ENCODE measurements at places on chromosomes 11 and 22.

GRCh38 chr11:59556115-59556916, 45.0 kb downstream of the OR4D9 start:
- peak; percentile 71 for DNase-seq

GRCh38 chr22:24033731-24034130, 22.6 kb downstream of the CABIN1 start:
- no peak for DNase-seq

GRCh38 chr11:111422494-111423249, 43.6 kb upstream of the POU2AF1 start:
- DNase-seq = peak; percentile 35

DNA sequence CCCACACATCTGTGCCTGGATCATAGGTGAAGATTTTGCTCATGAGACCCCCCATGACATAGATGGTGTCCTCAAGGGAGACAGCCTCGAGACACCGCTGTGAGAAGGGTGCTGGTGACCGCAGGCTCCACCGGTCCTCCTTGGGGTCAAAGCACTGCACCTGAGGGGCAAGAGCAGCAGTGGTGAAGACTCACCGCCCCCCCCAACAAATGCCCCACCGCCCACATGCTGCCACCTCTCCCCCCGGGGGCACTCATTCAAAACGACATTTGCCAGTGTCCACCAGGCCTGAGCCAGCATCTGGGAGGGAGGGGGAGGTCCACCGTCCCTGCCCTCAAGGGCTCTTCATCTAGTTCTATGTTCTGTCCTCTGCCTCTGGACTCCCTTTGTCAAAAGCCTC, 9.3 kb downstream of the KLHL35 start:
- DNase-seq = no peak

DNA sequence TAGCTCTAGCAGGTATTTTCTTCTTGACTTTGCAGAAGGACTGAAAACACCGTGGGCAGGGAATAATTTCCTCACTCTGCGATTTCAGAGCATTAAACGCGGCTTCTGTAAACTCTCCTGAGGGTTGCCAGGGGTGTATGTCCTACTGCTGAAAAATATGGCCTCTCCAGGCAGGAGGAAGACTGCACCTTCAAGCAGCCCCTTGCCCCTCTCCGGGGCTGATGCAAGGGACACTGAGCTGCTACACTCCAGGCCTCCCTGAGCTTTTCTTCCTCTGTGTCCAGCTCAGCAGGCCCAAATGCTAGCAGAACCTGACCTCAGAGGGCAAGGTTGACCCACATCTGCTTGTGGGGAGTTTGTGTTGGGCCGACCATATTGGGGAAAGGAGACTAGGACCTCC, 2.2 kb downstream of the CD6 start:
- DNase-seq = no peak

DNA sequence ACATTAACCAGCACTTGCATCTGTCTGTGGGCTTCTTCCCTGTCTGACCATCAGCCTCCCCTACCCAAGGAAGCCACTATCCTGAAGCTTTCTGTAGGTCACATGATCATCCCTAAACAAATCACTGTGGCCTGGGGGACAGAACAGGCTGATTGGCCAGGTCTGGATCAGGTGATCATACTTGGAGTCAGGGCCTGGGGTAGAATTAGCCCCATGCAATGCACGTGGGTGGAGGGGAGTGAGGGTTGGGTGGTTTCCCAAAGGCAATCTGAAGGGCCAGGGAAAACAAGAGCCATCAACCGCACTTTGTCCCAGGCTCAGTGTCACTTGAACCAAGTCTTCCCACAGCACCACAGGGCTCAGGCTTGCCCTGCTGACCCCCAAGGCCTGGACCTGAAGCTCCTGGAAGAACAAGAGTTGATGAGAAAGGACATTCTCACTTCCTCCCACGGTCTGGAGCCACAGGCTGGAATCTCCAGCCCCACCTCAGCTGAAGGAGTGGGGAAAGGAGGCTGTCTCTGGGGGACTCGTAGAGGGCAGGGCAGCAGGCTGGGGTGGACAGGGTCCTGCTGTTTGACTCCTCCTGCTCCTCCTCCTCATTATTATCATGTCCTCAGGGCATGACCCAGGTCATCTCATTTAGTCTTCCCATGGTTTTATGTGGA, 31.5 kb upstream of the TSPAN18 start:
- no peak for DNase-seq

DNA sequence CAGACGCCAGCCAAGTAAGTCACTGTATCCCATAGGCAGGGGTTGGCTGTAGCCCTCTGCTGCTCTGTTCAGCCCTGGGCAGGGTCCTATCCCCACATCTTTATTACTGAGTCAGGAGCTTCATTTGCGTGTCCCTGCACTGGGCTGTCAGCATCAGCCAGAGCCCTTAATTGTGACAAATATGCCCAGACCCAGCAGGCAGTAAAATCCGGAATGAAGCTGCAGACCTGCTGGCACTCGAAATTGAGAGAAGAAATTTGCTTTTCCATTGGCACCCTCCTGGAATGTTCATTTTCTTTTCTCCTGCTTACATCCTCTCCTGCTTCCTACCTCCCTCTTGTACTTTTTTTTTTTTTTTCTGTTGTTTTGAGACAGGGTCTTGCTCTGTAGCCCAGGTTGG, 43.8 kb downstream of the CEP164 start:
- no peak for DNase-seq

DNA sequence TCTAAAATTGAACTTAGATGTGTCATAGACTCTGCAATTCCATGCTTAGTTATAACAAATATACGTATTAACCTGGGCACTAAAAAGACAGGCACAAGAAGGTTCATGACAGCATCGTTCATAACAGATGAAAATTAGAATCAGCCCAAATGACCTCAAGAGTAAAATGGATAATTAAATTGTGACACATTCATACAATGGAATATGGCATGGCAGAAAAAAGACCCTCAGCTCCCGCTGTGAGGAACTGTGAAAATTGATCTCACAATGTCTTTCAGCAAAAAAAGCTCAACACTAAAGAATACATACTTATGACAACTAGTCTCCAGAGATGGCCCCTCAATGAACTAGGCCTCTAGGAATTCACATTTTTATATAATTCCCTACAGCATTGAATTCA, 386.0 kb downstream of the GUCY1A2 start:
- no peak for DNase-seq

DNA sequence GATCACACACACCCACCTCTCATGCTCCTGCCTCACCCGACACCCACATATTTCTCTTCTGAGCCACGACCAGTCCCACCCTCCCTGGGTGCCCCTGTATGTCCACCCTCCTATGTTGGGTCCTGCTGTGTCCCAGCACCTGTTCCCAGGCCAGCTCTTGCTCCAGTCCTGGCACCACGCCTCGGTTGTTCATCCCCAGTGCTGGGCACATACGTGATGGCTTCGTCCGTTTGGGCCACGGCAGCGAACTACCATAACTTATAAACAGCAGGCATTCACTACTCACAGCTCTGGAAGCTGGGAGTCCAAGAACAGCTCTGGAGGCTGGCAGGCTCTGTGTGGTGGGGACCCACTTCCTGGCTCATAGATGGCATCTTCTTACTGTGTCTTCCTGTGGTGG, 116.9 kb downstream of the BRD1 start:
- no peak for DNase-seq

- DNase-seq = peak; percentile 47
Observed at GRCh38 chr11:3860375-3860774, 4.9 kb downstream of the STIM1 start.

GRCh38 chr22:19518635-19519034, 5.6 kb downstream of the CLDN5 start:
- DNase-seq = no peak

DNA sequence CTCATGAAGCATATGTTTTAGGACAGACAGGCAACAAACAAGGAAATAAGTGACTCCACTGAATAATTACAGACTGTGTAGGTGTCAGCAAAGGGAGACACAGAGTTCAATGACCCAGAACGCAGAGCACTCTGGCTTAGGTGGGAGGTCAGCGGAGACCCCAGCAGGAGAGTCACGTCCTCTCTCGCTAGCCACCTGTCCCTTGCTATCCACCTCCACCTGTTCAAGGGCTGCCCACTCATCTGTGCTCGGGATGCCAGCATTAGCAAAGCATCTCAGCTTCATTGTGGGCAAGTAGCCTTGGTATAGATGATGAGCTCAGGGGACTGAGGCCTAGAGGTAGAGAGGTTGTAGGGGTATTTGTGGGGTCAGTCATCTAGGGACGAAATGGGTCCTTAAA, 21.8 kb upstream of the ATXN10 start:
- DNase-seq = no peak

DNA sequence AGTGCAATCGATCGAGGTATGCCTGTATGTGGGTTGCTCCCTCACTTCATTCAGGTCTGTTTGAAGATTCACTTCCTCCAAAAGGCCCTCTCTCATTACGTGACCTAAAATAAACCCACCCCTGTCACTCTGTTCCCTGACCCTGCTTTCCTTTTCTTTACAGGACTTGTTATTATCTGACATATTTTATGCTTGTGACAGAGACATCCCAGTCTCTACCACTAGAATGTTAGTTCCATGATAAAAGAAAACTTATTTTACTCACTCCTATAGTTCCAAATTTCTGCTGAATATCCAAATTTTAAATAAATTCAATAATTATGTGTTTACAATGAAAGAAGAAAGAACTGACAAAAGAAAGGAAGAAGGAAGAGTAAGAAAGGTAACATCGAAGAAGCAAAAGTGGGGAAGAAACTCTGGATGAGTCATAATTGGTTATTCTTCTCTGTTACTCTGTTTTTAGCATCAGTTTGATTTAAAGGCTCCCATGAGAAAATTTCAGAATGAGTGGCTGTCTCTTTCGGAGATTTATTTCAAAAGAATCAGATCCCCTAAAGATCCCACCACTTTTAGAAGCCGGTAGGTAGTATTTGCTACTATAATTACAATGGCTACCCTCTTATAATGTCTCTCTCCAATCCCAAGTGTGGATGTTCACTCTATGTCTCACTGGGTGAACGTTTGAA, 33.5 kb downstream of the ENTHD1 start:
- DNase-seq = no peak

- DNase-seq = no peak
Observed at GRCh38 chr22:42596336-42596735, 18.3 kb downstream of the POLDIP3 start.

- DNase-seq = no peak
Observed at GRCh38 chr11:108670451-108670850, 5.6 kb downstream of the DDX10 start.

DNA sequence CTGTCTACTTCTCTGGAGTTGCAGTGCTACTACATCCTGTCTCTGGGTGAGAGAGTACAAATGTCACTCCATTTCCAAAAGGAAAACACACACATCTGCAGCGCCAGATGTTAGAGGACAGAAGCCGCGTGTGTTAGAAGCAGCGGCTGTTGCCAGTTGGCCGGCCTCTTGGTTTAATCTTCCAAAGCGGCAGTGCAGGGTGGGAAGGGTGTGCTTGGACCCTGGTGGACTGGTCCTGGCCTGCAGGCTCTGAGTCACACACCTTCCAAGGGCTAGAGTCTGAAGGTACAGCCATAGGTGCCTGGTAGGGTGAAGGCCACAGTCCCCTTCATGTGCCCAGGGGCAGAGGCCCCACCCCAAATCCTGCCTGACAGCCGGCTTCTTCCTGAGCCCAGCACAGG, 99.8 kb downstream of the CTTN start:
- no peak for DNase-seq

- DNase-seq = no peak
Observed at GRCh38 chr22:28917747-28918549, 34.6 kb downstream of the ZNRF3 start.

DNA sequence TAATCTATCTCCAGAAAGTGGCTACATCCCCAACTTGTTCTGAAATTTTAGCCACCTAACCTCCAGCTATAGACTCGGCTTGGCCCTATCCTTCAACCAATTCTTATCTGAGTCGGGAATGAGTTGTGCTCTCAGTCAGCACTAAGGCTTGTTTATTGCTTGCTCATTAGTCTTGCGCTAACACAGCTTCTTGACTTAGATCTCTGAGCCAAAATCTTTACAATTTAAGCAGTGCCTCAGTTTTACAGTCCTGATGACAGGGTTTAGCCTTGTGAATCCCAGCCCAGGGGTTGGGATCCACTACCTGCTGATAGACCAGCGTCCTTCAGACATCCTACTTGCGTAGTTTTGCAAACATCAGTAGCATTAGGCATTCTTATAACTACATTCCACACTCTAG, 144.6 kb downstream of the NOX4 start:
- no peak for DNase-seq

GRCh38 chr11:47499614-47500013, 50.7 kb upstream of the RAPSN start:
- DNase-seq = no peak

GRCh38 chr22:42432020-42432596, at the start of gene NFAM1:
NFAM1 (minus strand) TSS chr22:42432403; CDS start chr22:42432357, 46 bp downstream.
- no peak for DNase-seq

- DNase-seq = peak; percentile 48
Observed at GRCh38 chr22:35539910-35540594, 579 bp upstream of the RASD2 start.

GRCh38 chr11:128692753-128693415, 988 bp upstream of the FLI1 start:
- no peak for DNase-seq

DNA sequence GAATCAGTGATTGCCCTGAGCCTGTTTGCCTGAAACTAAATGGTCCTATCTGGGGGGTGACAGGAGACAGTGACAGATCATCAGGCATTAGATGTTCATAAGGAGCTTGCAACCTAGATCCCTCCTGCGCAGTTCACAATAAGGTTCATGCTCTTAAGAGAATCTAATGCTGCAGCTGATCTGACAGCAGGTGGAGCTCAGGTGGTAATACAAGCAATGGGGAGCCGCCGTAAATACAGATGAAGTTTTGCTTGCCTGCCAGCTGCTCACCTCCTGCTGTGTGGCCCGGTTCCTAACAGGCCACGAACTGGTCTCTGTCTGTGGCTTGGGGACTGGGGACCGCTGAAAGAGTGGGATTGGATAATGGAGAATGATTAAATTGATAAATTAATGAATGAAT, 14.0 kb downstream of the NOX4 start:
- DNase-seq = no peak

GRCh38 chr11:45795379-45795778, 9.6 kb upstream of the SLC35C1 start:
- no peak for DNase-seq

DNA sequence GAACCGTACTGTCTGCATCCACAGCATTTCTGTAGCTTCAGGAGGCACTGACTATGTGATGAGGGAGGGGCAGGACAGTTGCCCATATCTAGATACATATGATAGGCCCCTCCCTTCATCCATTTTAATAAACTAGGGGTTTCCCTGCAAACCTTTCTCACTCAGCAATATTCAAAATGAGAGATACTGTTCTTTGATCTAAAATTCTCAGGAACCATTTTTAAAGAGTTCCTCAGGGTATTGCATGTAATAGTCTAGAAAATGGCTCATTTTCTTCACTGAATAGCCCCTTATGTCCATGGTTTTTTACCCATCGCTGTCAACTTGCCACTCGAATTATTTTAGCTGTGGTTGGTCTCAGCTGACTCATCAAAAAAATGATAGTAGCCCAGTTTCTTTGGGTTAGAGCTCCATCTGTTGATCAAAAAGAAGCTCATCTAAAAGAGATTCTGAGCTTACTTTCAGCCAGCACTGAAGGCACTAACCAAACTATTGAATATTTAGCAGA, 37.0 kb upstream of the DNAJB7 start:
- DNase-seq = no peak

DNA sequence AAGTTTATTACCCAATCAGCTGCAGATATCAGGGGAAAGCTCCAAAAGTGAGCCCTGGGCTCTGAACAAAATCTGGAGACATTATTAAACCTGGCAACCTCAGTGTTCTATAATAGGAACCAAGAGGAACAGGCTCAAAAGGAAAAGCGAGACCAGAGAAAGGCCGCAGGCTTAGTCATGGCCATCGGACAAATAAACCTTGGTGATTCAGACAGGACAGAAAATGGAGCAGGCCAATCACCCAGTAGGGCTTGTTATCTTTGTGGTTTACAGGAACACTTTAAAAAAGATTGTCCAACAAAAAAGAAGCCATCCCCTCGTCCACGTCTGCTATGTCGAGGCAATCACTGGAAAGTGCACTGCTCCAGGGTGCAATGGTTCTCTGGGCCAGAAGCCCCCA, 7.7 kb upstream of the PANX1 start:
- no peak for DNase-seq
